ENCODE measurements at places on chromosomes 2 and 18.

GRCh38 chr2:223123855-223124610 is 72.0 kb downstream of the KCNE4 start:
- no peak for DNase-seq

GRCh38 chr2:27076323-27076722 is 2.1 kb upstream of the EMILIN1 start:
- DNase-seq = no peak

DNA sequence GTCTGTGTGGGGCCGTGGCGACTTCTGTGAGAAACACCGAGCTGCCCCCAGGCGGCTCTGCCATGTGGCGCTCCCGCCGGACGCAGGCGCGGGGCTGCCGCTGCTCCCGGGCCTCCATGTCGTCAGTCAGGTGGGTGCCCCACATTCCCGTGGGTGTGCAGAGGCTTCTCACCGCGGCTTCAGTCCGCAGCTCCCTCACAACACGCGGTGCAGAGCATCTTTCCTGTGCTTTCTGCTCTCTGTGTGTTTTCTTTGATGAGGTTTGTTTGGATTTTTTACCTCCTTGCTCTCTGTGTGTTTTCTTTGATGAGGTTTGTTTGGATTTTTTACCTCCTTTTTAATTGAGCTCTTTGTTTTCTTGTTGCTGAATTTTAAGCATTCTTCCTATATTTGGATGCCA is 13.0 kb downstream of the AQP12A start:
- no peak for DNase-seq

- DNase-seq = no peak
Observed at GRCh38 chr2:158695305-158695704, 99.8 kb upstream of the DAPL1 start.

DNA sequence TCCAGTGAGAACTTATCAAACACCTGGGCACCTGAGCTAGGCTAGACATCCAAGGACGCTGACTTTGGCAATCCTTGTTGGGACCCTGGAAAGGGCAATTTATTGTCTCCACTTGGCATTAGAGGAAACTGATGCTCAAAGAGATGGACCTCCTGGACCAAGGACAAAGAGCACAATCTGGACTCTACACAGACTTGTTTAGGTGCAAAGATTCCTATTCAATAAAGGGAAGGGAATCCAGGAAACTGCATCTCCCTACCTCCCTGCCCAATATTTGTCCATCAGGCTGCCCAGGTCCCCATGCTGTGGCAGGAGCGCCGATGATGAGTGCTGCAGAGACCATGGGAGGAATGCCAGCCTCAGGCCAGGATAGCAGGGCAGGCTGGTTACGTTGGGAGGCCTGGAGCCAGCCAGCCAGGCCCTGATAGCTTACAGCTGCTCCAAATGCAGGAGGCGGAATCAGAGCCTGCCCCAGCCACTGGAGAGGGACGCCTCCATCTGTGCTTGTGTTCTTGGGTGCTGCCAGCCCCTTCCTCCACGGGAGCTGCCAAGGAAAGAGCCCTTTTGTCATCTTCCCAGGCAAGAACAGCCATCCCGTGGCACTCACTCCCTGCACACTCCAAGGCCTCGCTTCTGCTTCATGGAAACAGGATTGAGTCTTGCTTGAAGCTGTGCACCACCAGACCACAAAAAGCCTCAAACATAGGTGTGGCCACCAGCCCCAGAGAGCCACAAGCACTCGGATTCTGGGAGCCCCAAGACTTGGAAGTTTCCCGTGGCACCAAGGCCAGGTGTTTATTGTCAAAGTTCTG is 60.0 kb downstream of the HS1BP3 start:
- no peak for DNase-seq

GRCh38 chr18:23384778-23385736 is 68.0 kb upstream of the RIOK3 start:
- no peak for DNase-seq
